Glutamatergic neuron (in vitro differentiated cells): ENCODE measurements at places on chromosomes 13 and 19.

GRCh38 chr19:848386-848921 is 3.6 kb upstream of the ELANE start:
- H3K27me3 ChIP-seq = peaks cover 7% of the 10 kb centered on the region
- no peaks in the 10 kb centered on the region for H3K4me1 ChIP-seq
- H3K36me3 ChIP-seq = no peaks in the 10 kb centered on the region
- H3K27ac ChIP-seq = no peak overlapping the region

DNA sequence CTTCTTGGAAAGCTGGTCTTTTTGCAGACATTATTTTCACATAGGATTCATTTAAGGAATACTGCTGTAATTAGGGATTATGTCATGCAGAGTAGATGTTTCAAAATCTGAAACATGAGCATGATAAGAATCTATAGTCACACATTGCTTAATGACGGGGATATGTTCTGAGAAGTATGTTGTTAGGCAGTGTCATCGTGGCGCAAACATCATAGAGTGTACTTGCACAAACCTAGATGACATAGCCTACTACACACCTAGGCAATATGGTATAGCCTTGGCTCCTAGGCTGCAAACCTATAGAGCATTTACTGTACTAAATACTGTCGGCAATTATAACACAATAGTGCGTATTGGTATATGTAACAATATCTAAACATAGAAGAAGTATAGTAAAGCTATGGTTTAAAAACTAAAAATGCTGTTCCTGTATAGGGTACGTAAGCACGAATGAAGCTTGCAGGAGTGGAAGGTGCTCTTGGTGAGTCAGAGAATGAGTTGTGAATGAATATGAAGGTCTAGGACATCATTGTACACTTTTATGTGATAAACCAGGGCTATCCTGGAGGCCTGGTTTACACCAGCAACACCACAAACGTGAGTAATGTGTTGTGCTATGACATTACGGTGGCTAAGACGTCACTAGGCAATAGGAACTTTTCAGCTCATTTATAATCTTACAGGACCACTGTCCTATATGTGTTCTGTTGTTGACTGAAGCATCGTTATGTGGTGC is 283.1 kb downstream of the MTUS2 start:
- no peaks in the 10 kb centered on the region for H3K36me3 ChIP-seq
- no peak for DNase-seq
- no peak overlapping the region for H3K4me3 ChIP-seq
- H3K27me3 ChIP-seq = no peaks in the 10 kb centered on the region

DNA sequence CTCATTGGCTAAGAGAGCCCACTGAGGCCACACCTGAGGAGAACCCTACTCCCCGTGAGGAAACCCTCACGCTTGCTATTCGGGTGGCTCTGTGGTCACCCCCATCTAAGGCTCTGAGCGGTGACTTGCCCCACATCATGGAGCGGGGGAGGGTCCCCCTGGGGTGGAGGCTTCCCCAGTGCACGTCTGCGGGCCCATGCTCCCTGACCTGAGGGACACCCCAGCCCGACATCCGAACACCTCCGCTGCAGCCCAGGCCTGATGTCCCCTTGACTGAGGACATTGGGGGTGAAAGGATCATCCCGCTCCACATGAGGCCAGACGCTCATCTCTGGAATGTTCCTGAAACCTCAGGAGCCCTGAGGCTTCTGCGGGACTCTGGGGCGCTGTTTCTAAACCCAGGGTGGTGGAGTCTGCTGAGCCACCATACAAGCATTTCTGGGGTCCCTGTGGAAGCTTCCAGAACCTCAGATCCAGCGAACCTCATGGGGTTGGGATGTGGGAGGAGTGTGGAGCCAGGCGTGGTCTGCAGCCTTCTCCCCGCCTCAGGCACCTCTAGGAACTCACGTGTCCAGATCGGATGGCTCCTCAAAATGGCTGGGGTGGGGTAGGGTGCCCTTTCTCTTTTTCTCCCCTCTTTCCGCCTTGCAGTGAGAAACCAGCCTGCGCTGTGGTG is 19.9 kb downstream of the TMED1 start:
- peaks cover 4% of the 10 kb centered on the region for H3K27me3 ChIP-seq
- no peak overlapping the region for H3K27ac ChIP-seq
- H3K4me3 ChIP-seq = no peak overlapping the region
- H3K4me1 ChIP-seq = peaks cover 3% of the 10 kb centered on the region
- DNase-seq = no peak

DNA sequence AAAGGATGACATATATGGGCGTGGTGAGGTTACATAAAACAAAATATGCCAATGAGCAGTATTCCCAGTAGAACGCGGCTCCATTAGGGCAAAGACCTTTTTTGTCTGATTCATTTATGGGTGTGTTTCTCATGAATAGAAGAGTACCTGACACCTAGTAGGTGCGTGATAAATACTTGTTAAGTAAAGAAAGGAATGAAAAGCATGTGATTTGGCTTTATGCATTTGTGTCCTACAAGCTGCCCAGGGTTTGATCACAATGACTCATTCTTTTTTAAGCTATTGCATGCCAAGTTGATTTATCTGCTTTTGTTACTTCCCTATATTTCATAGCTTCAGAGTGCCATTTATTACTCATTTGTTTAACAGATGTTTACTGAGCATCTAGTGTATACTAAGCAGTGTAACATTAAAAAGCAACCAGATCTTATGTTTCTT is 19.1 kb upstream of the KCTD4 start:
- H3K4me1 ChIP-seq = peaks cover 22% of the 10 kb centered on the region
- H3K27ac ChIP-seq = no peak overlapping the region
- peaks cover 3% of the 10 kb centered on the region for H3K27me3 ChIP-seq

DNA sequence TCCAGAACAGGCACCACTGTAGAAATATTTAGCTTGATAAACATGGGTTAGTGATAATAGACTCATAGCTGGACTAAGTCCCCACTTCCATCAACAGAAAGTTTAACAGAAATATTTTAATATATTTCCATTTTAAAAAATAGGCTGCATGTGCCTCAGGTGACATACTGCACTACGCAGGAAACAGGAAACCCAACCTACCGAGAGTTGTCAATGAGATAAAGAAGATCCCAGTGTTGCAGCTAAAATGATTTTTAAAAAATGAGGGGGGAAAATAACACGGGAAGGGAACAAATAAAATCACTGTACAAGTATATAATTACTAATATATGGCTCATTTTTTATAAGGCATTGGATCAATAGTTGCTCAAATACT is 154.8 kb downstream of the TBC1D4 start:
- H3K27ac ChIP-seq = no peak overlapping the region
- no peak for DNase-seq
- no peaks in the 10 kb centered on the region for H3K27me3 ChIP-seq
- no peak overlapping the region for H3K4me3 ChIP-seq
